ENCODE measurements at places on chromosomes 3 and 15.

DNA sequence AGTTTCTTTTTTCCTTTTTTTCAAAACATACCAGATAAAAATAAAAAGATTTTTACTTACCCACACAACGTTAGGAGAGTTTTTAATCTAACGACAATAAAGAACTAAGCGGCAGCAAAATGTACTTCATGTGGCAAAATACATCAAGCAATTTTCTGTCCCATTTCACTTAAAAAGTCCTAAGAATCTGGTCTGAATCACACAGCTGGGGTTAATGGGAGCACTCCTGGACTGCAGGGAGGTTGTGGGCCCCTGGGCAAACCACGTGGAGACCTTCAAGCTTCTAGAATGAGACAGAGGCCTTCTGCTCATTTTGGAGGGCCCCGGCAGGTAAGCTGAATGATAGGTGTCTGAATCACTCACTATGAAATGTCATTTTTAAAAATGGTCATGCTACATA is 193.8 kb downstream of the RORA start:
- no peak for DNase-seq

GRCh38 chr3:51385621-51386091 is 565 bp downstream of the MANF start:
- DNase-seq: no peak

DNA sequence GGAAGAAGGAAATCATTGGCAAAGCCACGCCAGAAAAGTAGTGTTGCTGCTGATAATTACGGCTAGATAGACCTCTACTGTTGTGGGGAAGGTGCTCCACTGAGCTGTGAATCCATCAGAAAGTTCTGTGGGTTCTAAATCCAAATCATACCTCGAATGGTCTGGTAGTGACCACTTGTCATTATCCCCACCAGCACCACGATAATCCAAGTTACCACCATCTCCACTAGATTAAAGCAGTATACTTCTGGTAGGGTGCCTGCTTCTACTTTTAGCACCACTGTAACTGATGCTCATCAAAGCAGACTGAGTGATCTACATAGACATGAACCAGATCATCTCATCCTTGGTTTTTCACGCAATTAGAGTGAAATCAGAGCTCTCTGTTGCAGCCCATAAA is 185.5 kb downstream of the FMN1 start:
- DNase-seq: no peak

DNA sequence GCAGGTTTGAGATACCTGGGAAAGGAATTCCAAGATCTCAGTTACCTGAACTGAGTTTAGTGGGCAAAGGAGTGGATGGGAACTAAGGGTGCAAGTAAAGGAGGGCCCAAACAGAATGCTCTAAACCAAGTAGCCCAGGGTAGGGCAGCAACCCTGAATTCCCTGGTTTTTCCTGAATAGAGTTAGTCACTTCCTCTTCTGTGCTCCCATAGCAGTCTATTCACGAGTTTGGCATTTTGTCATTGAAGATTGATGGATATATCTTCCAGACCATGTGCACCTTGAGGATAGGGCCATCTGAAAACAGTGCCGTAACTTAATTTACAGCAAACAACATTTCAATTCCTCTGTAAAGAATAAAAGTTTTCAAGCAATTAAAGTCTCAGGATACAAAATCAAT is 18.5 kb upstream of the PTX3 start:
- DNase-seq: no peak

DNA sequence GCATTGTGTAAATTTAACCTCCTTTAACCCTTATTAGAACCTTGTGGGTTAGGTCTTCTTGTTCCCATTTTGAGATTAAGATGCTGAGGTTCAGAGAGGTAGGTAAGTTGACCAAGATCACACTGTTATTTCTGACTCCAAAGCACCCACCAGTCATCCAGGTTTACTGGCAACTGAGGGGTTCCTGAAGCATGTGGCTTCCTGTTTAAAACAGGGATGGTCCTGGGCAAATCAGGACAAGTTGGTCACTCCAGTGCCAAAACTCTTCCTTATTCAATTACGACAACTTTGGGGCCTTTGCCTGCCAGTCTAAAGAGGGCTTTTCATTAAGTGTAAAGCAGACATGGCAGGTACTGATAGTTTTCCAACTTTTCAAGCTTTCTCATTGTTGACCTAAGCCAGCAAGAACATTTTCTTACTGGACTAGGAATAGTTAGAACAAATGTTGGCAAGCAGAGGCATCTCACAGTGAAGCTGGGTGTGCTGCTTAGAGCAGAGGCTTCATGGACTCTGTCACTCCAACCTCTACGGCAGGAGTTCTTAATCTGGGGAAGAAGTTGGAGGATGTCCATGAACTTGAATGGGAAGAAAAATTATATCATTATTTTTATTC is 149.4 kb upstream of the ADAMTS9 start:
- no peak for DNase-seq

GRCh38 chr3:157280786-157281185 is 120.8 kb upstream of the CCNL1 start:
- no peak for DNase-seq
